Suppressor macrophage (primary cell): ENCODE measurements at places on chromosomes 4 and X.

- no peak for DNase-seq
Measured at GRCh38 chrX:126489116-126489695, 63.4 kb downstream of the DCAF12L1 start.

- DNase-seq = peak; percentile 1
Measured at GRCh38 chr4:3708103-3708510, 58.1 kb upstream of the ADRA2C start.

- no peak for DNase-seq
Measured at GRCh38 chrX:3159995-3160720, 118.9 kb downstream of the ARSF start.

GRCh38 chr4:92175250-92175649 lies 128.5 kb upstream of the GRID2 start:
- DNase-seq = no peak

DNA sequence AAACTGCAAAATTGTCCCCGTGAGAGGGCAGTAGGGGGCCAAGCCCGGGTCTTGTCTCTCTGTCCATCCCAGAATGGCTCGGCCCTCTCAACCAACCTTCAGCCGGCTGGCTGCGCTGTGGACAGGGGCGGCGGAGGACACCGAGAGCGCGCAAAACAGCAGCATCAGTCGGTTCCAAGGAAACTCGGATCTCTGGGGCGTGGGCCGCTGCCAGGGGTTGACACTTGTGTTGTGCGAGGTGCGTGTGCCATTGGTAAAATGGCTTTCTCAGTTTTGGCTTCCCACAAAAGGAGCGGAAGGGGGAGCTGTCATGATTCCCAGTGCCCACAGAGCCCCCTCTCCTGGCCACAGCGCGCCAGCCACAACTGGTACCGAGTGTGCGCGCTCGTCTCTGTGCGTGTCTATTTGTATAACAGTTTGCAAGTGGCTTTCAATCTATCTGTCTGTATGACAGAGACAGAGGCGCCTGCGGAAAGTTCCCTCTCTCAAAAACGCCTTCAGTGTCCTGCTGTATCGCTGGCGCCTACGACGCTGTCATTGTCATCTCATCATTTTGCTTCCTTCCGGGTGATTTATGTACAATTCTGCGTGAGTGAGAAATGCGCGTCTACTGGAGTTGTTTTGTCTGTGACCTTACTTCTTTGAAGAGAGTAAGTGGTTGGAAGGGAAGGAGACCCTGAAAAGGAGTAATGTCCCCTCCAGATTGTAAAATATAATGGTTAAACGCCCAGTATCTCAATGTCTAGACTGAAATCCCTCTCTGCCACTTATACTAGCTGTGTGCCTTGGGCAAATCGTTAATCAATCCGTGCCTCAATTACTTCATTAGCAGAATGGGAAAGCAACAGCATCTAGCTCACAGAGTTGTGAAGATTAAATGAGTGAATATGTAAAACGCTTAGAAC lies 1.8 kb downstream of the DKK2 start:
- DNase-seq = peak; percentile 20

DNA sequence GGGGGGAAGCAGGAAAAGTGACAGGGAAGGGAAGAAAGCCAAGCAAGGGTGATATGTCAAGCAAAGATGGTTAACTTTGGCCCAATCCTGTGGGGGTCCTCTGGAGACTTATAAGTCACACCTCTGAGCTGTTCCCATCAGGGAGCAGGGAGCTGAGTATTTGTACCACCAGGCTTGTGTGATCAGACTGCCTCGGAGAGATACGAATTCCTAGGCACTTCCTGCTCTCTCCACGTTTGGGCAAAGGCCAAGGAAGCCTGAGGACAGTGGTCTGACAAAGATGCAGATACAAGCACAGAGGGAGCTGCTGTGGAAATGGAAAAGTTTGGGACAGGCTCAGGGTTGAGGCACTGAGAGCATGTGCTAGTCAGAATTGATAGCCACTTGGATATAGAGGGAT lies 10.4 kb upstream of the PPP3CA start:
- DNase-seq = no peak

DNA sequence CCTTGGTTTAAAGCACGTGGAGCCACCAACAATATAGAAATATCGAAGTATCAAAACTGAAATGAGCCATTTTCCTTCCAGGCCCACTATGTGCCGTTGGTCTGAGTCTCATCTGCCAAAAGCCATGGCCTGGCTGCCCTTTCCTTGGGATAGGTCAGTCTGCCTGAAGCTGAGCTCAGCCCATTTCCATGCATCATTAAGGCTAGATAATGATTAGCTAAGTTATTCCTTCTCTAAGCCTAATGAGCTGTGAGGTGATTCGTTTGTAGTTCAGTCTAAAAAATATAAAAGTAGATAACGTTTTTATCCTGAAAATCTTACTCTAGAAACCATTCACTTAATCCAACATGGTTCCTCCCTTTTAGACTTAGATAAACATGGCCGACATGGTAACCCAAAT lies 936.2 kb upstream of the LCORL start:
- no peak for DNase-seq

- DNase-seq = peak; percentile 67
Measured at GRCh38 chr4:140158365-140159030, 4.5 kb upstream of the MAML3 start.

- no peak for DNase-seq
Measured at GRCh38 chr4:89249716-89250361, 57.8 kb downstream of the GPRIN3 start.

DNA sequence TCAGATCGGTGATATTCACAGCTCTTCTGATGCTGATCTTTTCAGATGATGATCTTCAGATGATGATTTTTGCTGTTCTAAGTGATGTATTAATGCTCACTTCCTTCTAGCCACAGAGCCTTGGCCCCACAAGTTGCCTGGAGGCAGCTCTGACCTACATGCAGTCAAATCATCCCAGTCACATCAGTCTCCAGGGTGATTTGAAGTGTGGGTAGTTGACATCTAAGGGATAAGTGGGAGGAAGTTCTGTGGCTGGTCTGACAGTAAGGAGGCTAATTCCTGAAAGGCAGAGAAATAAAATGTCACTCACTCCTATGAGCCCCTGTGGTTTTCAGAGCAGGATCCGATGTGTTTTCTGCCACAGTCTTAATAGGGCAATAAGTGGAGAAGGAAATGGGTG lies 79.8 kb upstream of the RPL34 start:
- DNase-seq = peak; percentile 59

- DNase-seq = peak; percentile 82
Measured at GRCh38 chr4:86935853-86936733, 1.3 kb downstream of the AFF1 start.

- DNase-seq = no peak
Measured at GRCh38 chr4:41678951-41679350, 69.6 kb downstream of the PHOX2B start.
